ENCODE measurements at places on chromosomes 3 and 15. TPM values are rescaled to one million over a fixed set of nuclear protein-coding genes. Genes with fewer than 3 reads are reported as not detected.
A peak's percentile ranks its signal among the peaks of the same experiment; 100 is the strongest.

HRG gene
- not detected for total RNA-seq

CHL1 gene
- 29.3 TPM for total RNA-seq

TF gene
- total RNA-seq: 17.9 TPM

CTXN2 gene
- not detected for total RNA-seq

REC114 gene
- not detected for total RNA-seq

CATSPER2 gene
- not detected for total RNA-seq

GUCA1C gene
- total RNA-seq: not detected

ALS2CL gene
- 107 TPM for total RNA-seq

NPAP1 gene
- not detected for total RNA-seq

- no peaks in the 10 kb centered on the region for H3K27me3 ChIP-seq
- peaks cover 41% of the 10 kb centered on the region for H3K4me1 ChIP-seq
- no peaks in the 10 kb centered on the region for H3K36me3 ChIP-seq
- no peak overlapping the region for H3K4me3 ChIP-seq
Measured at GRCh38 chr3:52280050-52280461, 1.6 kb upstream of the WDR82 start.

- no peak overlapping the region for H3K4me3 ChIP-seq
- peaks cover 39% of the 10 kb centered on the region for H3K4me1 ChIP-seq
- H3K36me3 ChIP-seq: no peaks in the 10 kb centered on the region
- no peak for DNase-seq
- H3K27ac ChIP-seq: no peak overlapping the region
- no peaks in the 10 kb centered on the region for H3K27me3 ChIP-seq
Measured at GRCh38 chr3:58626841-58627569, 39.6 kb downstream of the FAM3D start.

DNA sequence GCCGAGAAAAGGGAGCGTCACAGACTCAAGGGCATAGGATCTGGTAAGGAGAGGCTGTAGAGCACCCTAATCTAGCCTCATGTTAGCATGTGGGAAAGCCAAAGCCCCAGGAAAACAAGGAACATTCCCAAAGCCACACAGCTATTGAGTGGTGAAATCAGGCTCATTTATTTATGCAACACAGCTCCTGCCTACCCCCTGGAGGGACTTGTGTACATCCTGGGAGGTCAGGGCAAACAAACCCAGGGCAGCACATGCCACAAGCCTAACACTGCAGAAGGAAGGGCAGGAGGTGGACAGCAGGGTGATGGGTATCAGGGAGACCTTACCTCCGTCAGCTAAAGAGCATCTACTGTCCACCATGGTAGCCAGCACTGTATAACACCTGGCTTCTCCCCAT lies 283.5 kb downstream of the RPLP1 start:
- H3K4me1 ChIP-seq: peaks cover 5% of the 10 kb centered on the region
- H3K27ac ChIP-seq: no peak overlapping the region
- H3K4me3 ChIP-seq: no peak overlapping the region
- DNase-seq: no peak
- no peaks in the 10 kb centered on the region for H3K27me3 ChIP-seq

GRCh38 chr3:141477224-141477623 lies 9.6 kb upstream of the RASA2 start:
- no peak for DNase-seq
- H3K27me3 ChIP-seq: no peaks in the 10 kb centered on the region
- no peaks in the 10 kb centered on the region for H3K4me1 ChIP-seq

DNA sequence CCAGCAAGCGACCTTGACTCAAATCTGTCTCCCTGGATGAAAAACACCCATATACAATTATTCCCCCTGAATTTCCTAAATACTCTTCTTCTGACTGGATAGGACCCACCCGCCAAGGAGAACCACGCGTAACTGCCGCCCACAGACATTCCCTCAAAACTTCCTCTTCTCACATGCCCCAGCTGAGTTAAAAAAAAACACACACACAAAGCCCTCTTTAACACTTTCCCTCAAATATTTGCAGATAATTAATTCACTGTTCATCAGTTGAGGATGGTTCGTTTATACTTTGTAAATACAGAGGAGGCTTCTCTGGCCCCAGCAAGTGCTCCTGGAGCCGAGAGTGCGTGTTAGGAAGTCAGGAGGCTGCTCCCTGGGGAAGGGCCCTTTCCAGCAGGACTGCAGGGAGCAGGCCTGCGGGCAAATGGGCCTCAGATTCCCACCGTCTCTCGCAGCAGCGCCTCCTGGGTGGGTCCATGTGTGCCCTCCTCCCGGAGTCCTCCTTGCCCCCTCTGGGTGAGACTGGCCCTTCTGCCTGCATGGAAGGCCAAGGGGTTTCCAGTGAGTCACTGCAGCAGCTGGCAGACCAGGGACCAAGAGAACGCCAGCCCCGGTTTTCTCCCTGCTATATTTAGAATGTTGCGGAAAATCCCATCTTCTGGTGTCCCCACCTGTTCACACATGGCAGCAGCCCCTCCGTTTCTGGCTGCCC lies 46.8 kb downstream of the MGLL start:
- H3K36me3 ChIP-seq: no peaks in the 10 kb centered on the region
- peaks cover 12% of the 10 kb centered on the region for H3K4me1 ChIP-seq
- H3K27me3 ChIP-seq: no peaks in the 10 kb centered on the region
- no peak overlapping the region for H3K4me3 ChIP-seq
- H3K27ac ChIP-seq: peak overlapping the region; percentile 72

DNA sequence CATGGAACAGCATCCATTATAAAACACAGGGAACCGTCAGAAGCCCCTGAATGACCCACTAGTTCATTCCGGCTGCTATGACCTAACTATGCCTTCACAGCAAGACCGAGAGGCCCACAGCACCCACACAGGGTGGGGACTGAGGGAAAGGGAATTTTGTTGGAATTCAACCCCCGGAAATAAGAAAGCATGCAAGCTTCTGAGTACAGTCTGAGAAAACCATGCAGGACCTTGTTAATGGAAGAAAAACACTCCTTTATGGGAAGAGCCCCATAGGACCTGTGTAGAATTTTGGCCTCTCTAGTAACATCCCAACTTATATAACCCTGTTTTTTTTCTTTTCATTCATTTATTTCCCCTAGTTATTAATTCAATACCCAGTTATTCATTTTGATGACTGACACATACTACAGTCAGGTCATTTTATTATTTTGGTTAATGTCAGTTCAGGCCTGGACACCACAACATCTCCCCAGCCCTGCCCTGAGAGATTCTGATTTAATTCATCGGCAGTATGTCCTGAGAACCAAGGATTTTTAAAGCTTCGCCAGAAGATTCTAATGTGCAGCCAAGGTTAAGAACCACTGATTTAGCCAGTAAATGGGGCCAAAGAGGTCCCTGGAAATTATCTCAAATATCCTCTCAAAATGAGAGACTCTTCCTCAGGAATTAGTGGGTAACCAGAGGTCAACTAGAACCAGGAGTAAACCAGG lies 231.6 kb upstream of the GOLGA6L4 start:
- no peak overlapping the region for H3K4me3 ChIP-seq
- no peaks in the 10 kb centered on the region for H3K36me3 ChIP-seq
- H3K4me1 ChIP-seq: no peaks in the 10 kb centered on the region
- DNase-seq: no peak
- no peak overlapping the region for H3K27ac ChIP-seq
- no peaks in the 10 kb centered on the region for H3K27me3 ChIP-seq

GRCh38 chr15:57227899-57228298 lies 148.4 kb upstream of the CGNL1 start:
- H3K27ac ChIP-seq: no peak overlapping the region
- H3K27me3 ChIP-seq: no peaks in the 10 kb centered on the region
- no peaks in the 10 kb centered on the region for H3K4me1 ChIP-seq

DNA sequence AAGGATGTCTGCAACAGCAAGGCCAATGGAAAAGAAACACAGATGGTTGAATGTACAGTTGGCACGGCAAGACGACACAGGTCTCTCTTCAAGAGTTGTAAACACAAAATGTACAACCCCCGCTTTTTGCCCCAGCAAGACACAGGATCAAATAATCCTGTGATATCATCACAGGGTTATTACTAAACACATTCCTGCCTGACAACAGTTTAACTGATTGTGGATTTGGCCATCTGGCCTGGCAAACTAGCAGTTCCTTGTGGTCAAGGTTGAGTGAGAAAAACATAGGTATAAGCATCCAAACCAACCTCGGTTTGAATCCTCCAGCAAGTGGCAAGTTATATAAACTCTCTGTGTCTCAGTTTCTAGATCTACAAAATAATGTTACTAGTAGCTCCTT lies 23.4 kb downstream of the PARP16 start:
- H3K36me3 ChIP-seq: no peaks in the 10 kb centered on the region
- H3K27me3 ChIP-seq: no peaks in the 10 kb centered on the region
- no peak for DNase-seq
- H3K27ac ChIP-seq: no peak overlapping the region
- H3K4me3 ChIP-seq: no peak overlapping the region
- H3K4me1 ChIP-seq: peaks cover under 1% of the 10 kb centered on the region

- peaks cover 16% of the 10 kb centered on the region for H3K4me1 ChIP-seq
- H3K4me3 ChIP-seq: no peak overlapping the region
- DNase-seq: no peak
- no peaks in the 10 kb centered on the region for H3K36me3 ChIP-seq
Measured at GRCh38 chr3:178703268-178703975, 167.2 kb downstream of the KCNMB2 start.

- H3K27ac ChIP-seq: no peak overlapping the region
- H3K4me1 ChIP-seq: no peaks in the 10 kb centered on the region
- DNase-seq: no peak
- no peak overlapping the region for H3K4me3 ChIP-seq
- no peaks in the 10 kb centered on the region for H3K27me3 ChIP-seq
- no peaks in the 10 kb centered on the region for H3K36me3 ChIP-seq
Measured at GRCh38 chr3:25697553-25697952, 32.8 kb upstream of the TOP2B start.

GRCh38 chr15:32790352-32790999 lies 72.7 kb downstream of the GREM1 start:
- no peaks in the 10 kb centered on the region for H3K36me3 ChIP-seq
- H3K27ac ChIP-seq: no peak overlapping the region
- no peaks in the 10 kb centered on the region for H3K27me3 ChIP-seq
- H3K4me1 ChIP-seq: no peaks in the 10 kb centered on the region
- H3K4me3 ChIP-seq: no peak overlapping the region

Data from esophagus squamous epithelium (tissue), 5 donors.